ENCODE measurements at places on chromosomes 11 and 22.
A peak's percentile ranks its signal among the peaks of the same experiment; 100 is the strongest.

GRCh38 chr22:17919276-17920144 lies 104.9 kb downstream of the MICAL3 start:
- no peak for DNase-seq

DNA sequence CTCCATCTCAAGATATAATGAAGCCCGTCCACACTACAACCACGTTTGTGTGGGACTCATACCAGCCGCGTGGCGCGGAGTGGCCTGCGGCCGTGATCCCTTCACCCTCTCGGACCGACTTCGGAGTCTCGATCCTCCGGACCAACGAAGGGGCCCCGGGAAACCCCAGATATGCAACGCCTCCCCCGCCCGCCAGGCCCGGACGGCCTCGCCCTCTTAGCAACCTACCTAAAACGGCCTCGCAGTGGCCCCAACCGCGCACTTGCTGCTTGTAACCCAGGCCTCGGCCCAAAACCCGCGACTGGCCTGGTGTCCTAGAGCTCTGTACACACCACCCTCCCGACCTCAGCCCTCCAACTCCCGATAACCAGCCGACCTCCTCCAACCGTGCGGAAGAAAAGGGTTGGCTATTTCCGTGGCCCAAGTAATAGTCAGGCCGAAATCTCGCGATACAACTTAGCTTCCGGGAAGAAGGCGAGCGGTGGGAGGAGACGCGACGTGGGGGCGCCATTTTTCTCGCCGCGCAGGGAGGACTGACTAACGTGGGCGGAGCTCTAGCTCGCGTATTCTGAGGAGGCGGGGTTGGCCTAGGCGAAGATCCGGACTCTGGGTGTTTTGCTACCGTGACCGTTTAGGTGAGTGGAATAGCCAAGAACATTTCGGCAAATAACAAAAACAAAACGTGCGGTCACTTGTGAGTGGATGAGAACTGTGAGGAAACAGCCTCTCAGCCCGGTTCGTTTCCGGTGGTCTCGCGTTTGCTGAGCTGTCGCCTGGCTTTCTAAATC lies at the start of the genes C11orf54 and TAF1D:
C11orf54 (plus strand) TSS at position 579 of the 788 bp plus-strand sequence. CDS start 5,722 bp downstream, outside the sequence.
TAF1D (minus strand) TSS at position 402 of the 788 bp plus-strand sequence. CDS start 2,191 bp downstream, outside the sequence.
- peak; percentile 95 for DNase-seq

- no peak for DNase-seq
These were observed 112.7 kb downstream of the ZBTB16 start for GRCh38 chr11:114172055-114172861.

- no peak for DNase-seq
These were observed 598 bp downstream of the CABIN1 start for GRCh38 chr22:24011735-24012068.

DNA sequence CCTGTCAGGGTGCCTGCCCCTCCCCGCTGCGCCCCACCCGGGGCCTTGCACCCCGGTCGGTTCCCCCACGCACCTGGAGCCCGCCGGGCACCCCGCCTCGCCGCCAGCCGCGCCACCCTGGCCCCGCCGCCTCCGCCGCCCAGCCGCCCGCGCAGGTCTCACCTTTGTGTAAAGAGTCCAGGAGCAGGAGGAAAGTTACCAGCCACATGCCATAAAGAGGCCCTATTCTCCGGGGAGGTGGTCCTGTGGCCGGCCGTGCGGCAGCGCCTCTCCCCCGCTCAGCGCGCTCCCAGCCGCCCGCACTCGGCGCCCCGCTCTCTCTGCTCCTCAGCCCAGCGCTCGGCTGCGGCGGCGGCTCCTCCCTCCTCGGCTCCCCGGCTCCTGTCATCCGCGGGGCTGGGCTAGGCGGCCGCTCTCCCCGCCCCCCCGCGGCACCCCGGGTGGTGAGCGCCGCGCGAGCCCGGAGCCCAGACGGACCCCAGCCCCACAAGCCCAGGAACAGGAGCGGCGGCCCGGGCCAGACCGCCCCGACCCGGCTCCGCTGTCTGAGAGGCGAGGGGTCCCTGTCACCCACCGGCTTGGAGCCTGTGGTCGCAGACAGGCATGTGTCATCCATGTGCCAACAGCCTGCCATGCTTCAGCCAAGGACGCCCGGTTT lies at the start of gene DSCAML1:
DSCAML1 (minus strand) TSS at position 345 of the 658 bp plus-strand sequence; CDS start at position 208, 137 bp downstream.
- DNase-seq, result no peak

DNA sequence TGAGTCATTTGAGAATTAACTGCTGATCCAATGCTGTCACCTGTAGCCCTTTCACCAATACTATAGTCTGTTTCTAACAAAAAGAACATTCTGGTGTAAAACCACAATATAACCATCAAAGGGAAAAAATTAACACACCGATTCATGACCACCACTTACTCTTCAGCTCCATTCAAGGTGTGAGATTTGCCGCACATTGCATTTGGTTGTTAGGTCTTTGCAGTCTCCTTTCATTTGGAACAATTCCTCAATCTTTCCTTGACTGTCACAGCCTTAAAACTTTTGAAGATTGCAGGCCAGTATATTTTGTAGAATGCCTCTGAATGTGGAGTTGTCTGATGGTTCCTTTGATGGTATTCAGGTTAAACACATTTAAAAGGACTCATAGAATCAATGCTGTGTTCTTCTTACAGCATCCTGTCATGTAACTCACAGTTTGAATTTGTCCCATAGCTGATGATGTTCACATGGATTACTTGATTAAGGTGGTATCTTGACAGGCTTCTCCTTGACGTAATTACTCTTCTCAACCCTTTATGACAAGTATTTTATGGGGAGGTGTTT lies 63.6 kb downstream of the TNRC6B start:
- DNase-seq, result no peak

- DNase-seq, result no peak
These were observed 8.3 kb downstream of the GRK3 start for GRCh38 chr22:25572708-25573171.

DNA sequence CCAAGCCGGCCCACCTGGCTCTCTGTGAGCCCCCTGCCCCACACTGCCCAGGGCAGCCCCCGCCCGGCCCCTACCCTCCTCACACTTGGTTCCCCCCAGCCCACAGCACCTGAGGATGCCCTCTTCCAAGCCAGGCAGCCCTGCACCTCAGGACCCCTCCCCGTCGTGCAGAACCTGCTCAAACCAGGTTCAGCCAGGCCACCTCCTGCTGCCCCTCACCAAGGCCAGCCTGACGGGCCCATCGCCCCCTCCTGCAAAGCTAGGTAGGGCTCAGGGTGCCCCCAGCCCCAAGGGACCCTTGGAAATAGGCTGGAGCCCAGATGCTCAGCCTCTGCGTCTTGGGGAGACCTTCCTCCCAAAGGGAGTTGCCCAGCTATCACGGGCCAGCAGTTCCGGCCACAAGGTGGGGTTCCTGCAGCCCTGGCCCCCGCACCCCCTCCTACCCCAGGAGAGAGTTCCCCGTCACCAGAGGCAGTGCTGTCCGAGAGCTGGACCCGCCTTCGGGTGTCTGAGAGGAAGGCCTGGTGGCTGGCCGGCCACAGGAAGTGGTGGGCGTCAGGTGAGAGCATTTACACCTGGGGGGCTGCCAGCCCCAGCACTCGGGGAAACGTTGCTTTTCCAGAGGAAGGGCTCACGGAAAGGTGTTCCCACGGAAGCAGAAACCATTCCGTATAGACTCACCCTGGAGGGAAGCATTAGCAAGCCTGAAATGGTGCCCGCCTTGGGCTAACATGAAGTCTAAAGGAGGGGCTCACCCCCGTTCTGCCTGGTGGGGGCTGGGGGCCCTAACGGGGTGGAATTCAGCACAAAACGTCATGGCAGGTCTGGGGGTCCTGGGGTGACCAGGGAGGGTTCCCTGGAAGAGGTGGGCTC lies 3.2 kb upstream of the SYT8 start:
- no peak for DNase-seq

GRCh38 chr22:23259916-23260644 lies 79.8 kb downstream of the BCR start:
- no peak for DNase-seq

GRCh38 chr11:76910620-76911414 lies 50.1 kb downstream of the ACER3 start:
- no peak for DNase-seq

- DNase-seq, result no peak
These were observed 10.6 kb downstream of the IFT27 start for GRCh38 chr22:36765131-36765942.

GRCh38 chr11:86275493-86276370 lies 26.3 kb upstream of the HIKESHI start:
- DNase-seq, result no peak

DNA sequence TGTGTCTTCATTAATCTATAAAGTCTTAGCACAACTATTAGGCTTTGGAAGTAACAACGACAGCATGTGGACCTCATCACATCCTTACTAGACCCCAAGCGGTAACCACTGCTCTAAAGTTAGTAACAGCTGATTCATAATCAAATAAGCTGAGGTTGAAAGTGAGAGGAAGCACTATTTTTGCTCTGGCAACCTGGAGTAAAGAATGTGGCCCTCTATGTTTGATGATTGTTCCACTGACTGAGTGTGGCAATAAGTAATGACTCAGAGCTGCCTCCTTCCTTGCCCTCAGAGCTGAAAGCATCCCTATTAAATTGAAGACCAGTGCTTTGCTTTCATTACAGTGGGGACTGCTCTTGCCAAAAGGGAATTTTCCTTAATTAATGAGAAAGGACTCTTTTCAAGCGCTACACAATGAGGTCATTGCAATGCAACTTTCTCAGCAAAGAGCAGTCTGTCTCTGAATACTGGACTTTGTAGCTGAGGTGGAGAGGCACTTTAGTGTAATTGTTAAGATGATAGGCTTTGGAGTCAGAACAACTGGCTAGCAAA lies 906.1 kb upstream of the RAG2 start:
- no peak for DNase-seq

- DNase-seq, result no peak
These were observed 31.7 kb downstream of the LMO1 start for GRCh38 chr11:8231979-8232378.

- DNase-seq, result no peak
These were observed 18.9 kb downstream of the LIMK2 start for GRCh38 chr22:31230871-31231621.

GRCh38 chr11:18650859-18651557 lies 16.9 kb upstream of the SPTY2D1 start:
- no peak for DNase-seq

DNA sequence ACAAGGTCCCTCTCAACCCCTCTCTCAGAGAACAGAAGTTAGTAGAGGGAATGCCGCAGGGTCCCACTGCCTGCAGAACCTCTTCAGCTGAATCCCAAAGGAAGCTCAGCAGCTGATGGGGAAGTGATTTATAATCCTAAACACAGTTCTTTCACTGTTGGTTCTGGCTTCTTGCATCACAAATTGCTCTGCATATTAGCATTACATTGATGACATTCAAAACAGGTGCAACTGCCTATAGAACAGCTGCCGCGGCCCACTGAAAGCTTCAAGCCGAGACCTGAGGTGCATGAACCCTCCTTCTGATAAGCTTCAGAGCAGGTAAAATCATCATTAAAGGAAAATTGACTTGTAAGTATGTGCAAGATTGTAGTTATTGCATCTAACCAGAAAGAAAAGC lies 75.2 kb upstream of the KIRREL3 start:
- no peak for DNase-seq

DNA sequence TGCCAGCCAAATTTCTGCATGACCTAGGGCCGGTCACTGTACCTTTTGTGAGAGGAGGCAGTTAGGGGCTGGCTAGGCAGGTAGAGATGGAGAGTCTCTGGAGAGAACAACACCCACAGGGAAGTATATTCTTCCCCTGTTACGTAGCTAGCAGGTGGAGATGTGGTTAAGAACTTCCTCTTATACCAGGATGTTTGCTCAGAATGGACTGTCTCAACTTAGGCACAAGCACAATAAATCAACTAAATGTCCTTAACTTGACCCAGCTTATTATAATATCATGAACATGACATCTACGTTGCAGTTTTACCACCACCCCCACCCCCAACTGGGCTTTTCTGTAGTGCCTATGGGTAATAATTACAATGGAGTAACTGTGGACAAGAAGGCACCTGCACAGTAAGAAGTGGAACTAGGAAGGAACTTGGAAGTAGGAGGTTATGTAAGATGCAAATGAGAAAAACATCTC lies 60.7 kb upstream of the MPEG1 start:
- no peak for DNase-seq

GRCh38 chr11:83285151-83285770 lies 906 bp downstream of the CCDC90B start:
- DNase-seq, result peak; percentile 58

- no peak for DNase-seq
These were observed 589.0 kb downstream of the OPCML start for GRCh38 chr11:132943357-132943705.

GRCh38 chr11:71263386-71263785 lies 11.0 kb upstream of the SHANK2 start:
- no peak for DNase-seq

DNA sequence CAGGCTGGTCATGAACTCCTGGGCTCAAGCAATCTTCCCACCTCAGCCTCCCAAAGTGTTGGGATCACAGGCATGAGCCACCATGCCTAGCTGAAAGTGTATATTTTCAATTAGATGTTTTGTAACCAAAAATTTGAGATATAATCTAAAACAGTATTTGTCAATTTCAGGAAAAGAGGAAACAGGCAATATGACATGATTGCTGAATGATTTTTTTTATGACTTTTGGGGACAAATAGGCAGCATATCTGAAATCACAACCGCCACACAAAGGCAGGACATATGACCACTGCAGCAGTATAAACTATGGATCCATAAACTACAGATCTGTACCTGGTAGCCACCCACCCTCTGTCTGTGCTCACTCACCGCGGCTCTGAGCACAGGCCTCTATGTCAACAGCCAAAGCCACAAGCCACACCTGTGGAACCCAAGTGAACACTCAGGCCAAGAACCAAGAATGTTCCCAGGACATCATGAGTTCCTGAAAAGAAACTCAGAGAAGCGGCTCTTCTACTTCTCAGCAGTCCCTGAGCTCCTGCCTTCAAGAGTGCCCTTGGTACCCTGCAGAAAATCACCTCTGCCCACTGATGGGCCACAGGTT lies 22.5 kb downstream of the PISD start:
- no peak for DNase-seq

DNA sequence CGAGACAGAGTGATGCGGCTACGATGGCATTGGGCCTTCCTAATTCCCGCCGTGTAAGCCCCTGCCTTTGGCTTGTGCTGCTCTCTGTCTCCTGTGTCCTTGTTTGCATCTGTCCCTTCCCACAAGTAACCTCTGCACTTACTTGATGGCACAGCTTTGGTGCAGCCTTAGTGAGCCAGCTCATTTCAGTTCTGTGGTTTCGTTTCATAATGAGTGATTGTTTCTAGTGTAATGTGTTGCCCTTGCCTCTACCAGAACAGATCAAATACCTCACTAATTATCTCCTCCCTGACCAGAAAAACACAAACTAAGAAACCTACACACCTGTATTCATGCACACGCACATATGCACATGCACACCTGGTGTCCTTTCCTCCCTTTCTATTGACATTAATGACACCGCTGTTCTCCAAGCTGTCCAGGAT lies 58.8 kb downstream of the GRK3 start:
- DNase-seq, result no peak

Measured in NCI-H1048 (cell line).